SJSA1 (cell line): ENCODE measurements at places on chromosomes 2 and 18. TPM values are rescaled to one million over a fixed set of nuclear protein-coding genes. Genes with fewer than 3 reads are reported as not detected.

Gene PLEK
- not detected in 2 replicates for total RNA-seq

Gene CFAP65
- not detected in 2 replicates for total RNA-seq

Gene DPYSL5
- not detected in 2 replicates for total RNA-seq

Gene C2orf15
- total RNA-seq = not detected in 2 replicates

Gene TDRD15
- not detected in 2 replicates for total RNA-seq

Gene ADD2
- total RNA-seq = not detected in 2 replicates

Gene QPCT
- 7.1 and 10.8 TPM in 2 replicates for total RNA-seq

Gene COBLL1
- total RNA-seq = 8.4 and 10.6 TPM in 2 replicates

Gene RPRM
- not detected in 2 replicates for total RNA-seq

GRCh38 chr2:200993097-200993496 lies 29.6 kb upstream of the ORC2 start:
- no peak for DNase-seq
- no peak overlapping the region for H3K27ac ChIP-seq
- H3K4me3 ChIP-seq = no peak overlapping the region
- H3K36me3 ChIP-seq = peaks cover 58% of the 10 kb centered on the region
- no peaks in the 10 kb centered on the region for H3K27me3 ChIP-seq

- no peak overlapping the region for H3K4me3 ChIP-seq
- no peak overlapping the region for H3K27ac ChIP-seq
- DNase-seq = no peak
- H3K4me1 ChIP-seq = peaks cover 13% of the 10 kb centered on the region
Observed at GRCh38 chr2:173493874-173494273, 139.2 kb downstream of the CDCA7 start.

GRCh38 chr2:45627911-45628310 lies 16.8 kb upstream of the SRBD1 start:
- peaks cover 30% of the 10 kb centered on the region for H3K27me3 ChIP-seq
- no peaks in the 10 kb centered on the region for H3K4me1 ChIP-seq
- DNase-seq = no peak

DNA sequence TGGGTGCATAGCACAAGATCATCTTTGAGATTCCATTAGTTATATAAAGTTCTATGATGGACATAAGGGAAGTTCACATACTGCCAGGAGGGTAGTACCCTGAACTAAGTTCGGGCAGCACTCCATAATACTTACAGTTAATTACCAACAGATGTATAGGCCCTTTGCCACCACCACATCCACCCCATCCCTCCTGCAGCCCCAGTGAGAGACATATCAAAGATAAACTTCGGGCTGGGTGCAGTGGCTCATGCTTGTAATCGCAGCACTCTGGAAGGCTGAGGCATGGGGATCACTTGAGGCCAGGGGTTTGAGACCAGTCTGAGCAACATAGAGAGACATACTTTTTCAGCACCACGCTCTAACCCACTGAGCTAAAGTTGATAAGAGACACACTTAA lies 46.4 kb upstream of the NPAS2 start:
- H3K4me1 ChIP-seq = 0 out of 2 replicates have a peak, but pooled peaks cover 6% of the 10 kb centered on the region
- DNase-seq = no peak
- no peak overlapping the region for H3K27ac ChIP-seq
- H3K27me3 ChIP-seq = no peaks in the 10 kb centered on the region
- no peaks in the 10 kb centered on the region for H3K36me3 ChIP-seq

- DNase-seq = peak; percentile 76
- H3K4me1 ChIP-seq = peaks cover 44% of the 10 kb centered on the region
Observed at GRCh38 chr2:42117923-42118753, 51.0 kb upstream of the EML4 start.

GRCh38 chr2:162029287-162029901 lies 44.6 kb downstream of the DPP4 start:
- H3K36me3 ChIP-seq = no peaks in the 10 kb centered on the region
- peaks cover 9% of the 10 kb centered on the region; the same call in 1 of the 2 replicates for H3K27me3 ChIP-seq
- DNase-seq = no peak
- H3K4me3 ChIP-seq = no peak overlapping the region
- H3K27ac ChIP-seq = no peak overlapping the region

DNA sequence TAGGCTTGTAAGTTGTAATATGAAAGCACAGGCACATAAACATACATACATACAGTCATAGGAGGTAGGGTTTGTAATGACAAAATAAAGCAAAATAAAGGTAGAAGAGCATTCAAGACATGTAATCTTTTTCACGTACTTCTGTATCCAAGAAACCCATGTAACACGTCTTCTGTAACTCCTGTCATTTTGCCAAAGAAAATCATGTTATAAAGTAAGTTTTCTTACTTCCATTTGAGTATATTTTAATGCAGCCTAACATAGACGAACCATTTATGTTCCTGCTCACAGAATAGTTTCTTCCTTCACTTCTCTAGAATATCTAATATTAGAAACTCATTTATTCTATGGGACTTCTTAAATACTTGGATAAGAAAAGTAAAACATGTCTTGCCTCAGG lies 1884.0 kb upstream of the CELF4 start:
- no peak overlapping the region for H3K4me3 ChIP-seq
- H3K27me3 ChIP-seq = no peaks in the 10 kb centered on the region
- no peaks in the 10 kb centered on the region for H3K4me1 ChIP-seq
- no peak overlapping the region for H3K27ac ChIP-seq

GRCh38 chr2:239055756-239056493 lies 208.0 kb downstream of the TWIST2 start:
- DNase-seq = no peak
- no peaks in the 10 kb centered on the region; the same call in 1 of the 2 replicates for H3K4me1 ChIP-seq
- no peak overlapping the region for H3K27ac ChIP-seq
- H3K27me3 ChIP-seq = no peaks in the 10 kb centered on the region
- no peak overlapping the region for H3K4me3 ChIP-seq

GRCh38 chr2:163345795-163346573 lies 389.8 kb downstream of the FIGN start:
- H3K36me3 ChIP-seq = no peaks in the 10 kb centered on the region
- no peak overlapping the region for H3K4me3 ChIP-seq
- no peaks in the 10 kb centered on the region for H3K27me3 ChIP-seq
- DNase-seq = no peak
- no peaks in the 10 kb centered on the region for H3K4me1 ChIP-seq

DNA sequence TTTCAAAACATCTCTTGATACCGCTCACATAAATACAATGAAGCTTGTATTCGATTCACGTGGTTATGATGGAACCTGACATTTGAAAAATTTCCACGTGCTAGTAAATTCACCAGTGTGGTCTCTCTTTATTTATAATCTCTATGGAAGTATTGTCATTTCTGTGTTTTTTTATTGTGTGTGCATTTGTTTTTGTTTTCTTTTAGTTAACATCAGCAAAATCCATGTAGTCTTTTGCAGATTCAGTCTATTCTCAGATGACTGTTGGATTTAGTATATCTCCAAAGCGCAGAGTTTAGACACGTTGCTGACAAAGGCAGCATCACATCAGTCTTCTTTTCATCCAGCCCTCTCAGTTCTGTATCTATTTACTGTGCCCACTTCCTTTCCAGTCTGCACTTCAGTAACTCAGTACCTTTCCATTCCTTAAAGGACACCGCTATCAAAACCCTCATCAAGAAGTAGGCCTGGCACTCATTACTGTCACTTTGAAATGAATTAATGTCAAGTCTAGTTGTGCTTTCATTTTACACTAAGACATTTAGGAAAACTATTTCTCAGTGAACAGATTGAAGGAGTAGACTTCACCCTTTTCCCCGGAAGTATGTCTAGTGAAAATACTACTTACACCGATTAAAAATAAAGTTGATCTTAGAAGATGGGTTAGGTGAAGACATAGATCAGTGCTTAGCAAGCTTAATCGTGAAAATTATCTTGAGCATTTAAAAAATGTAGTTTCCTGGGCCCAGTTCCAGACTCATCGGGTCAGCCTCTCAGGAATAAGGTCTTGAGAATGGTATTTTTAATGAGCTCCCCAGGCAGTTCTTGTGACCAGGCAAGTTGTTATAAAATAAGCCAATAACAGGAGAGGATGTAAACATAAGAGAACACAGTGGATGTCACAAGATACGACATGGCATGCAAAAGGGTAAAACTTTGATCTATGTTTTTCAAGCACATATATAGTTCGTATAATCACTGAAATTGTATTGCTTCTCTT lies 506.8 kb upstream of the ZEB2 start:
- no peak overlapping the region for H3K27ac ChIP-seq
- H3K36me3 ChIP-seq = no peaks in the 10 kb centered on the region
- DNase-seq = no peak
- no peaks in the 10 kb centered on the region for H3K27me3 ChIP-seq

DNA sequence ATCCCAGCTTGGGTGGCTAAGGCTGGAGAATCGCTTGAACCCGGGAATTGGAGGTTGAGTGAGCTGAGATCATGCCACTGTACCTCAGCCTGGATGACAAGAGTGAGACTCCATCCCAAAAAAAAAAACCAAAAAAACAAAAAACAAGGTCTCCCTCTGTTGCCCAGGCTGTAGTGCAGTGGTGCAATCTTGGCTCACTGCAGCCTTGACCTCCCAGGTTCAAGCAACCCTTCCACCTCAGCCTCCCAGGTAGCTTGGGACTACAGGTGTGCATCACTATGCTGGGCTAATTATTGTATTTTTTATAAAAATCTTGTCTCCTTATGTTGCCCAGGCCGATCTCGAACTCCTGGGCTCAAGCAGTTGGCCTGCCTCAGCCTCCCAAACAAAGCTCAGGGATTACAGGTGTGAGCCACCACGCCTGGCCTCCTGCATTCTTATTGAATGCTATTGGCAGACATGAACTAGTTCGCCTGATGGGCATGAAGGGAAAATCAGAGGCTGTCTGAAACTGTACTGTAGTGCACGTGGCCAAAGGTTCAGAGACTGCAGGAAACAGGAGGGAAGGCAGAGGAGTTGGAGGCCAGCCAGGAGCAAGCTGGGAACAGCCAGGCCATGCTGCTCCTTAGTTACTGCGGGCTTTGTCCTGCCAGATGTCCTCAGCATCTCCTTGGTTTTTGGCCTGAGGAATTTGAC lies 16.0 kb upstream of the ASXL2 start:
- H3K27me3 ChIP-seq = no peaks in the 10 kb centered on the region
- H3K27ac ChIP-seq = no peak overlapping the region
- peaks cover 22% of the 10 kb centered on the region for H3K4me1 ChIP-seq
- no peak for DNase-seq

DNA sequence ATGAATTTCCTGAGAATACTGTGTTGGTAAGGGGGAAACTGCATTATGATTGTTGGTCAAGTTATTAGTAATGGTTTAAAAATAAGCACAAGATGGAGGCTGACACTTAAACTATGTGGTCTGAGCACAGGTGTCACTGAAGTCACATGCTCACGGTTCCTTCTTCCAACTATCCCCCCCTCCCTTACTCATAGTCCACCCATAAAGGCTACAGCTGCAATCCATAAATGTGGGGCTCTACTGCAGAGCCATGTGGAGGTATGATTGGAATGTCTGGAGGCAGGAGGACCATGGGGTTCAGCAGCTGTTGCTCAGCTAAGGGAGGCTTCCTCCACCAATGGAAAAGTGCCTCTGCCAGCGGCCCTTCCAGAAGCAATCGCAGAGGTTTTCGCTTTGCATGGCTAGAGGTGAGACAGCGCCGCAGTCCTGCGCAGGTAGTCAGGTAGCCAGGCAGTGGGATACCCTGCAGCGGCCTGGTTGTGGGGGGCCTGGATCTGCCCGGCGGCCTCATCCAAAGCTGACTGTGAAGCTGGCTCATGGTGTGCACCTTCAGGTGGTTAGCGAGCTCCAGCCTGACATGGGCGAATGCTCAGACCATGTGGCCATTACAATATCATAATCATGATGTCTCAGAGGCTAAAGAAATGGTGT lies 249.6 kb downstream of the DCDC2C start:
- no peak overlapping the region for H3K4me3 ChIP-seq
- H3K27me3 ChIP-seq = no peaks in the 10 kb centered on the region
- DNase-seq = no peak
